CD4-positive, alpha-beta T cell treated with Interleukin-2 at 100 ng/mL for 4 hours (primary cell): ENCODE measurements at places on chromosomes 11 and 22.

- no peak for DNase-seq
Measured at GRCh38 chr11:88039476-88040147, 135.6 kb downstream of the RAB38 start.

DNA sequence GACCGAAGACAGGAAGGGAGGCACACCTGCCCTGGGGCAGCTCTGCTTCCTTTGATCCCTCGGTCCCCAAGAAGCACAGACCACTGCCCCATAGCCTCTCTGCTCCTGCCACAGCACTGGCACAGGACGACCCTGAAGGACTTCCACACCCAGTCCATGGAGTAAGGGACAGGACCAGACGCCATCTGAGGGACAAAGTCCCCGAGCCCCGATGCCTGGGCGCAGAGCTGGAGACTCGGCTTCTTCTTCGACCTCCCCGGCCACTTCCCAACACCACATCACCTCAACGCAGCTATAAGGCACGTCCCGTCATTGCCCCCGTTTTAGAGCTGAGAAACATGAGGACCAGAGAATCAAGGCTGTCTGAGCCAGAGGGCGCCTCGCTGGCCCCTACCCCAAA, 310.5 kb downstream of the BRD1 start:
- no peak for DNase-seq

DNA sequence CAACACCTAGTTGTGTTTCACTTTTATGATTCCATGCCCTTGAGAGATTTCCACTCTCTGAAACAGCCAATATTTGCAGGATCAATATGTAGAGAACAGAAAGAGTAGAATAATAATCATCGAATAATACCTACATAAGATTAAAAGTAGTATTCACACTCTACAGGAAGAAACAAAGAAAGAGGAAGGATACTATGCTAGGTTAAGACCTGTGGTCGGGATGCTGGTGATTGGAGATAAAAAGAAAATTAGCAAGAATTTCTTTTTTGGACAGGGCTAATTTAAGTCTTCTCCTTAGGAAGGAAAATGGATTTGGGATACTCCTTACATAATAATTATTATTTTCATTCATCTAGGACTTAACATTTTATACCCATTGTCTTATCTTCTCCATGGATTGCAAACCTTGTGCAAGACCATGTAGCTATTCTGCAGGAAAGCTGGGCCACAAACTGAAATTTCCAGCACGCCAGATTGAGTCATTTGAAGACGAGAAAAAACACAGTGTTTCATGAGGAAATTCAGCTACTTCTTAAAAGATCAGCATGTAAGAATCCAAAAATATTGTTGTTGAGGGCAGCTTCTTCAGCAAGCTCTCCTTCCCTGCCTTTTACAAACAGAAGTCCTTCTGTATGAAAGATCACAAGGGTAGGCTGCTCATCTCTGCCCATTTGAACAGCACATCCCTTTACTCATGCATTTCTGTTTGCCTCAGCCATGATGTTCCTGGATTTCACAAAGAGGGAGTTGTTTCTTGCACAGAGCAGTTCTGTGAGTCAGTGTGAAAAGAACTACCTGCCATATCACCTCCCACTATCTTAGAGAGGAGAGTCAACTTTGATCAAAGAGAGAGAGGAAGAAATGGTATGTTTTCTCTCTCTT, 90.7 kb downstream of the FAM76B start:
- peak; percentile 34 for DNase-seq

- no peak for DNase-seq
Measured at GRCh38 chr22:24008022-24008283, 2.7 kb upstream of the GSTT4 start.

DNA sequence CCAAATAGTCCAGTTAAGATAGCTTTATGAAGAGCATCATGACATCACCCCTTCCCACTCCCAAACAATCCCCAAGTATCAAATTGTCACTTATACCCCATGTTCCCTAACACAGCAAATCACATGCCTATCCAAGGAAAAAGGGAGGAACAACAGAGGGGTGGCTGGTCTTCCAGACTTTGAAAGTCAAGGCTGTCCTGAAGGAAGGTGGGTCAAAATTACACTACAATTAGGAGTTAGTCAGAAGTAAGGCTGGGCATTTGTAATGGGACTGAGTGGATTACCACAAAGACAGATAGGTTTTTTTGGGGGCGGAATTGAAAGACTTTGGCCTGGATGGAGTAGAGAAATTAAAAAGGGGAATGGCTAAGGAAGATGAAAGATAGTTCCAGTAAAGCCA, 5.9 kb downstream of the PRAME start:
- no peak for DNase-seq
